ENCODE measurements at places on chromosomes 12 and 14. TPM values are rescaled to one million over a fixed set of nuclear protein-coding genes. Genes with fewer than 3 reads are reported as not detected.

DNA sequence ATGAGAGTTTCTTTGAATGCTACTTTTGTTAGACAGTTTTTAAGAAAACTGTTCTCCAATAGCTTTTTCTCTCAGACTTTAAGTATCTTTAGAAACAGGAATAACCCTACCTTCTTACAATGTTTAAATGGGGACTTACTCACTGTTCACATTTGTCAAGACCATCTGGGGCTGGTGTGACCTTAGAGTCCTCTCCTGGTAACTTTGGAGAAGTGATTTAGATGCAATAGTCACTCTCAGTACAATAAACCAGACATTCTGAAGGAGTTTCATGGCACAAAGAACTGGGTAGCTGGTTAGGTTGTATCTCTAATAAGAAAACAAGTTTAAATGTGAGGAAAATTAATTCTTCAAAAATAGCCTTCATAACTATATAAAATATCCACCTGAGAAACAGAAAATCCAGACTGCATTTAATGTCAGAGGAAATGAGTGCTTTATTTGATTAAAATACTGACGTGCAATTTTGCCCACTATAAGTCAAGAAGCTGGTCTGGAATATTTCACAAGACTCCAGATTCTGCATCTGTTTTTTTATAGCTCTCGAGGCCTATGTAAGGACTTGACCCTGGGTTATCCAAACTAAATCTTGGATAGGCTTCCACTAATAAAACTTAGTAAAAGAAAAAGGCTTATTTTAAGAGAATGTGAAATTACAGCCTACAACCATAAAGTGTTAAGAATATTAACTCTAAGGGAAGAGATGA lies 108.7 kb downstream of the PTGER2 start:
- DNase-seq: no peak

DNA sequence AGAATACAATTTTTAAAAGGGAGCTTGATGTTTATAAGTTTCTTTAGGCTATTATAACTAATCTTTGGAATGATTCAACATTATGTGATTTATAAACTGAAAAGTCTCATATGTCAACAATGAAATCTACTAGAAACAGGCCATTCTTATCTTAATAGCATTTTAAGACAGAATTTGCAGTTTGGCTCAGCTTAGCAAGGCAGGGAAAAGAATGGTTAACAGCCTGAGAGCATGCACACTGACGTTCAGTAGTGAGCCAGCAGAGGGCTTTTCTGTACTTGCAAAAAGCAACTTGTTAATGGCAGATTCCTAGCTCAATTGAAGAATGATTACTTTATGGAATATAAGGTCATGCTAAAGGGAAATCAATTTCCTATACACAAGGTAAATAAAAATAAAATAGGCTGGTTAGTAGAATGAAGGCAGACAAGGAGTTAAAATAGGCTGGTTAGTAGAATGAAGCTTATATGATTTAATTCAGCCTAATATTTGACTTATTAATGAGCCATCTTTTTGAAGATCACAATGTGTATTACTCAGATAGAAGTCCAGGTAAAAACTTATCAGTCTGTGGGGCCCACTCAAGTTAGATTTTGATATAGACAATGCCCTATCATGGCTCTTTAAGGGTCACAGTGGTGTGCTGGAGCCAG lies 95.9 kb downstream of the OTOGL start:
- DNase-seq: no peak

DNA sequence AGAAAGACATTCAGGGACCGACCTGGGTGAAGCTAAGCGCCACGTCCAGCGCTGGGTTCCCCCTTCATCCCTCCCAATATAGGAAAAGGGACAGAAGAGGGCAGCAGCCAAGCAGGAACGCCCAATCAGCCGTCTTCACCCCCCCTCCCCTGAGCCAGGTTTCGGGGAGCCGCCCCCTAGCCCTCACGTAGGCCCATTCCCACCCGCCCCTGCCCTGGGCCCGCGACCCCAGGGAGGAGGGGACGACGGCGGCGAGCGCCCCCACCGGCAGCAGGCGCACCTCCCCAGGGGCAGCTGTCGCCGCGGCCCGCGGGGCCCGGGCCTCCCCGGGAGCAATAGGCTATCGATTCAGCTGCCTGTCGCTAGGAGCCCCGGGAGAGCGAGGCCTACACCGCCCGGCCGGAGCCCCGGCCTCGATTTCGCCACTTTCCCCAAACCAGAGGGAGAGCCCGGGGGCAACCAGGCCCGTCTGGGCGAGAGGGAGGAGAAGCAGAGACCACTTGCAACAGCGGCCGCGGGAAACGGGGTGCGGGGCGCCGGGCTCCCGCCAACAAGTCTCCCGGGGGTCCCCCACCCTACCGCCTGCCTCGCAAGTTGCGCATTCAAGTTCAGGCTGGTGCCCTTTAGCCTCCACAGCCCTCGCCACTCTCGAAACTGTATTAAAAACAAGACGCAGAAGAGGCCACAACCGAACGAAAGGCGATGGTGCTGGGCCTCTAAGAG lies 1.3 kb downstream of the DCAF5 start:
- DNase-seq: peak; percentile 88

- no peak for DNase-seq
Observed at GRCh38 chr14:102795060-102795925, 18.0 kb downstream of the TRAF3 start.

- no peak for DNase-seq
Observed at GRCh38 chr12:1917172-1918070, 1.0 kb downstream of the CACNA2D4 start.

DNA sequence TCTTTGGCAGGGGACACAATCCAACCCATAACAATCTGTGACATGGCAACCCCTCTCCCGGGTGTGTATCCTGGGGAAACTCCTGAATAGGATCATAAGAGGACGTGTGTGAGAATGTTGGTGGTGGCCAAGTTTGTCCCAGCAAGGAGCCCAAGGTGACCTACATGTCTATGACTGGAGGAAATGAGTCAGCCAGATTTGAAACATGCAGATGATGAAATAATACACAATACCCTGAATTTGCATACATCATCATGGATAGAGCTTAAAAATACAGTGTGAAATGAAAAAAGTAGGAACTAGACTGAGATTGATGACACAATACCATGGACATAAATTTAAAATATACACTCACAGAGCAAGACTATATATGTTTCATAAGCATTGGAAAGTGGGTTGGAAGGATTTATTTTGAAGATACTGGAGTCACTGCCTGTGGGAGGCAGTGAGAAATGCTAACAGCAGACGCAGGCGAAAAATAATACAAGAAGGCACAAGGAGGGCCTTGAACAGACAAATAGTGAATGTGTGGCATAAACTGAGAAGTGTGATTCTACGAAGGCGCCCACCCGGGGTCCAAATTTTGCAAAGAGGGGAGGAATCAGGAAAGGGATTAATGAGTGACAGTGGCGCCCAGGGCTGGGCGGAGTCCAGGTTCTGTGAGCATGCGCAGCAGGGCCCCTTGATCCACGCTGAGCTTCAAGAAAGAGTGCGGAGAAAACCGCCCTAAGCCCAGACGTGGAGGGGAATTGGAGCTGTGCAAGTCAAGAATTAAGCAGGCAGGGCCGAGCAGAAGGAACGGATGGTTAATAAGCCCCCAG lies 7.0 kb upstream of the MAP1LC3B2 start:
- no peak for DNase-seq

DNA sequence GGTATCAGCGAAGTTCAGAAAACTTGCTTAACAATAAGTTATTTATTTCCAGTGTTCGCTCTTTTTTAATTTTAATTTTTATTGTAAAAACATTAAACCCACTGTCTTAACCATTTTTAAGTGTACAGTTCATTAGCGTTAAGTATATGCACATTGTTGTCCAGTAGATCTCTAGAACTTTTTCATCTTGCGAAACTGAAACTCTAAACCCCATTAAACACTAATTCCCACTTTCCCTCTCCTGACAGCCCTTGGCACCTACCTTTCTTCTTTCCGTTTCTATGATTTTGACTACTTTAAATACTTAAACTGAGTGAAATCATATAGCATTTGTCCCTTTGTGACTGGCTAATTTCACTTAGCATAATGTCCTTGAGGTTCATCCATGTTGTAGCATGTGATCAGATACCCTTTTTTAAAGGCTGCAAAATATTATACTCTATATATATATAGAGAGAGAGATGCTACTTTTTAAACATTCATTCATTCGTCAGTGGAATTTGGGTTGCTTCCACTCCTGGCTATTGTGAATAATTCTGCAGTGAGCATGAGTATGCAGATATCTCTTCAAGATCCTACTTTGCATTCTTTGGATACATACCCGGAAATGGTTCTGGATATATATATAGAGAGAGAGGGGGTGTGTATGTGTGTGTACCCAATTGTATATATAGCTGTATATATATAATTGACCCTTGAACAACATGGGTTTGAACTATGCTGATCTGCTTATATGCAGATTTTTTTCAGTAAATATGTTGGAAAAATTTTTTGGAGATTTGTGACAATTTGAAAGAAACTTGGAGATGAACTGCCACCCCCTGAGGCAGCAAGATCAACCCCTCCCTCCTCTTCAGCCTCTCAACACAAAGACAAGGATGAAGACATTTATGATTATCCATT lies 74.7 kb upstream of the EVL start:
- DNase-seq: no peak

GRCh38 chr14:74542056-74542685 lies 48.6 kb downstream of the ISCA2 start:
- no peak for DNase-seq

DNA sequence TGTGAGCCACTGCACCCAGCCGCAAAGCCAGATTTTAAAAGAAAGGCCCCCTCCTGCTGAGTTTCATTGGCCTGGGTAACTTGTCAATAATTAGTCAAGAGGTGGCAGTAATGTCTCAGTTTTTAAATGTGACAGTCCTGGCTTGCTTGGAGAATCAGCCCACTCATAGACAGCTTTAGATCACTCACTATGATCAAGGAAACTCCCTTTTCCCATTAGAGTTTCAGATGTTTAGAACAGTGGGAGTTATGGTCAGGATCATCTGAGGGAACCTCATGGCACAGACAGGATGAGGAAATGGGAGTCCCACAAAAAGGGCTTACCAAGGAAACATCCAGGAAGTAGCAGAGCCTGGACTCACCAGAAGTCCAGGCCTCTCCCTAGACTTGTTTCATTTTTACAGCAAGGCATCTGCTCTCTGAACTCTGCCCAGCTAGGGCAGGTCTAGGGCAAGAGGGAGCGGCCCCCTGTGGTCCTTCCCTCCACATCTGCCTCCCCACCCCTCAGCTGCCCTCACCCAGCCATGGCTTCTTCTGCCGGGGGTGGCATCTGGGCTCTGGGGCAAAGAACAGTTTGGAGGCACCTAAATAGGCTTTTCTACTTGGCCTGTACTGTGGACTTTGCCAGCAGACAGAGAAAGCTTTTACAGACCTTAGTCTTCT lies 11.2 kb downstream of the BCL2L14 start:
- DNase-seq: no peak

DNA sequence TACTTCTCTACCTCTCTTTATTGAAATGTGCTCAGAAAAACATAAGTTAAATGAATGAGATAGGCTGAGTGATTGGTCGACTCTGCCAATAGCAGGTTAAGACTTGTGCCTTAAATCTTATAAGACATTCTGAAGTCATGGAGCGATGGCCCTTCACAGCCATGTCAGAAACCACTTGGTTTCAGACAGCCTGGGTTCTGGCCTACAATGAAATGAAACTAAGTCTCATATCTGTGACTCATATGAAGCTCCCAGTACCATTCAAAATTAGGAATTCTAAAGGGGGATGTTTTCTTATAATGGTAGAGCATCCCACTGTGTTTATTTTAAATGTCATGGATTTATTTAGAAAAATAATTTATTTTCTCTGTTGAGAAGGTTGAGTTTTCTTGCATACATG lies 42.6 kb downstream of the PLXNC1 start:
- no peak for DNase-seq

DNA sequence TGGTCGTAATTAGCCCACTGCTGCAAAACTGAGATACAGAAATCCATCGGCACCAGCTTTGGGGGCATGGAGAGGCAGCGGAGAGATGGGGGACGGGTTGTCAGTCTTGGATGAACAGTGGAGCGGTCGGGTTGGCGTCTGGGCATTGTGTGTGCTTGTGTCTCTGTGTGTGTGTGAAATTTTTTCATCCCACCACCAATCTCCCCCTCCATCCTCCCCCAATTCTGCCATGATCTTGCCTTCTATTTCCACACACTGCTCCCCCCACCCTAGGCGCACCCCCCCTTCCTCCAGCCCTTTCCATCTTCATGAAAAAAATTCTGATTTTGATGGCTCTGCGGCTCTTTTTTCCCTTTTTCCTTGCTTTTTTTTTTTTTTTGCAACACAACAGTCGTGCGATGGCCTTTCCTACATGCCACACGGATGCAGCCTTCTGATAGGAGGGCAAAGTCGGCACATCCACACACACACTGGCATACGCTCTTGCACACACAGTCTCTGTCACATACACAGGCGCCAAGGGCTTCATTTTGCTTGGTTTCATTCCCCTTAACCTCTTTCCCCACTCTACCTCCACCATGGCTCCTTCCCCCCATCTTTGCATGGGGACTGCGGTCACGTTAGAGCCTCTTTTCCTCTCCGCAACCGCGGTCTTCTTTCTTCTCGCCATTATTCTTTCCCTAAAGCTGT lies 3.3 kb downstream of the NRXN3 start:
- DNase-seq: no peak

The VWF gene
- 0.13 TPM for total RNA-seq

The ANO2 gene
- total RNA-seq: 0.89 TPM

The BRI3BP gene
- total RNA-seq: 4.9 TPM
